Activated T-helper 17 cell treated with anti-CD3 and anti-CD28 coated beads, Interleukin-2, amount 50 U/mL, for 72 hours (primary cell): ENCODE measurements at places on chromosomes 5 and 9.

DNA sequence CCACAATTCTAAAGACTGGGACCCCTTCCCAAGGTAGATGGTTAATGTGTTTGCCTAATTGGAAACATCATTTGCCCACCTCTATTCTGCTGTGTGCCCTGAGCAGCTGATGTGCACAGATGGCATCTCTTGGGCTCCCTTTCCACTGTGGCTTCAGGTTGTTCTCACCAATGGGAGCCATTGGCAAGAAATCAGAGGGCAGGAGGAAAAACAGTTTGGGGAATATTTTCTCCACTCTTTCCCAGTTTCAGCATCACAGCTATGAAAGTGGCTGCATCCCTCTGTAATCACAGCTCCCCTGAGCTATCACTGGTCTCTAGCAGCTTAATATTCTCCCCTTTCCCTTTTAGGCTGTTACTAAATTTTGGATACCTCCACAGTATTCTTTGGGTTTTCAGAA is 911.6 kb upstream of the SEMA6A start:
- ATAC-seq, result no peak

- no peak for ATAC-seq
These were observed 96.7 kb downstream of the NRG2 start for GRCh38 chr5:139946440-139946839.

- ATAC-seq, result no peak
These were observed 127.3 kb upstream of the GRHPR start for GRCh38 chr9:37295178-37295577.

- no peak for ATAC-seq
These were observed at the start of gene TRPM3 for GRCh38 chr9:71121275-71122021. Gene TRPM3, minus strand, starts transcription at chr9:71121621. Its CDS starts 267 bp downstream, at chr9:71121354.

- ATAC-seq, result no peak
These were observed 5.9 kb downstream of the MED10 start for GRCh38 chr5:6372251-6373080.

DNA sequence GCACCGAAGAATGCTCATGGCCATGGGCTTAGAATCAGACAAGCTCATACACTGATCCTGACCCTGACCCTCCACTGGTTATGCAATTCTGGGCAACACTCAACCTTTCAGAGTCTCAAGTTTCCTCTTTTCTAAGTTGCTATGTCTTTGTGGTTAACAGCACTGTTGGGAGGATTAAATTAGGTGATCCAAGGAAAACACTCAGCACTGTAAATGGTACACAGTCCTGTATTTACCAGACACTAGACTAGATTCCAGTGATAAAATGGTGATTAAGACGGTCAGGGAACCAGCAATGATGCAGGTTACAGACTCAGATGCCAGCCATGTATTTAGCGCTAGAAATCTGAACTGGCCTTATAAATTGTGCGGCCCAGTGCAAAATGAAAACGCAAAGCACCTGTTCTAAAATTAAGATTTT is 8.1 kb downstream of the ARL15 start:
- ATAC-seq, result no peak

DNA sequence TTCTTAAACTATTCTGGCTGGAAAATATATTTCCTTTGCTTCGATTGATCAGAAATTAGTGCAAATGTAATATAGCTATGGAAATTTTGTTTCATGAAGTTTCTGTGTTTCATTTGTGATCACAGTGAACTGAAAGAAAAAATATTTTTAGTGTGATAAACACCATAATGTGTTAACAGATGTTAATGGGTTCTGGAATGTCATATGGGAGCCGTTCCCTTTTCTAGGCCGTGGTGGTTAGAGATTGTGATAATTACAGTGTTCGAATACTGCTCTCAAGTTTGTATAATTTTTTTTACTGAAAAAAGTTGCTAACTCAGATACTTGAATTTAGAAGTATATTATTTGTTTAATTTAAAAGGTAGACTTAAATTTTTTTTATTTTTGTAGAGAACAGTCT is 19.3 kb downstream of the GAPVD1 start:
- ATAC-seq, result no peak

GRCh38 chr5:136927571-136927970 is 562.2 kb upstream of the TRPC7 start:
- no peak for ATAC-seq

- no peak for ATAC-seq
These were observed 257.0 kb downstream of the TMEM167A start for GRCh38 chr5:82820188-82820587.
